ENCODE measurements at places on chromosomes 5 and 9.

- no peak for DNase-seq
Observed at GRCh38 chr5:9241479-9242305, 304.2 kb downstream of the SEMA5A start.

GRCh38 chr5:97636766-97637165 is 453.7 kb upstream of the RIOK2 start:
- DNase-seq: no peak

- no peak for DNase-seq
Observed at GRCh38 chr9:90611121-90611520, 31.5 kb downstream of the DIRAS2 start.

DNA sequence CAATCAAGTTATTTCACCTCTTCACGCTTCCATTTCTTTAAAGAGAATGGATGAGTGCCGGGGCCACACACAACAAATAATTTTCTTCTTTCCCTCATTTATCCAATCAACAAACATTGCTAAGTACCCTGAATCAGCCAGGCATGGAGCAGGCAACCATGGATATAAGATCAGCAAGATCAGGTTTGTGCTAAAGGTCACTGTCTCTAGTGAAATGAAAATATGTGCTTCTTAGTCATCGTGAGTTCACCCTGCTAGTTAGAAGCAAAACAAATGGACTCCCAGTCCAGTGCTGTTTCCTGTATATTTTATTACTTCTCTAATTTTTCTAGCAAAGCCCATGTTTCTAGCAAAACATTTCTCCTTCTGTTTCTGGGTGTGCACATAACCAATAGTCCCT is 629.2 kb downstream of the BNC2 start:
- no peak for DNase-seq

GRCh38 chr9:94791435-94791834 is 64.9 kb downstream of the AOPEP start:
- no peak for DNase-seq

- no peak for DNase-seq
Observed at GRCh38 chr5:6540111-6540827, 91.6 kb downstream of the UBE2QL1 start.

- no peak for DNase-seq
Observed at GRCh38 chr5:96244696-96245095, 188.4 kb downstream of the PCSK1 start.

GRCh38 chr5:8321272-8321671 is 452.3 kb downstream of the MTRR start:
- no peak for DNase-seq

- DNase-seq: no peak
Observed at GRCh38 chr5:137245438-137245837, 253.7 kb downstream of the SPOCK1 start.

GRCh38 chr5:1642221-1642620 is 118.5 kb upstream of the LPCAT1 start:
- DNase-seq: no peak

- no peak for DNase-seq
Observed at GRCh38 chr5:118042076-118042475, 946.3 kb downstream of the DTWD2 start.

DNA sequence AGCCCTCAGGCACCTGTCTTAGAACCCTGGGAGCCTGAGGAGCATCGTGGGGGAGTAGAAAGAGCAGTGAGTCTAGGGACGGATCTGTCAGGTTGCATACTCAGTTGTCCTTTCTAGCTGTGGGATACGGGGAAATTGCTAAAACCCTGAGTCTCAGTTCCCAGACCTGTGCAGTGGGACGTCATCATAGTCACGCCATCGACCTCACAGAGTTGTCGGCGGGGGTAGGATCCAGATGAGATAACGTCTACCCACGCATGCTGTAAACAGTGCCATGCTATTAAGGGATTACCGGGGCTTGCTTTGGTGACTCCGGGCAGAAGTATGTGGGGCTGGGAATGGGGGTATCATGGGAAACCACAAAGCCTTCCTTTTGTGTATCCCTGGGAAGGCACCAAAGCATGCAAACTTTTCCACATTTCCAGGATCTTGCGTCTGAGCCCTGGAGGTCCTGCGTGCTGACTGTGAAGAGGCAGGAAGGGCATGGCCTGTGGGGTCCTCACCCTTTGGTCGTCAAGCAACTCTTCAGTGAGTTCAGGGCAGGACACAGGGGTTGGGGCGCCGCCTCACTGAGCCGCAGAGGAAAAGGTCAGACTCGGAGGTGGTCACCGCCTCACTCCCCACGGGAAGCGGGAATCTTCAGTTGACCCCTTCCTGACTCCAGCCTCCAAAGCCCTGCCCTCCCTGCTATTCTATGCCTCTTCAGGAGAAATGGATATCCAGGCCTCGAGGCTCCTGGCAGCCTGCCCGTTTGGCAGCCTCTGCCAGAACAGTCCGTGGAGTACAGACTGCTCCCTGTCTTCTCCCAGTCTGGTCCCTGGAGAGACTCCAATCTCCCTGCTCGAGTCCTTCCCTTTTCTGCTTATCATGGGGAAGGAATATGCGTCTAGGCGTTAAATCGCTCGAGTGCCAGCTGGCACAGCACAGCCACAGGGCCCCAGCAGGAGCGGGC is 186.8 kb upstream of the KLF9 start:
- DNase-seq: peak; percentile 88

GRCh38 chr5:167786871-167787578 is 504.4 kb upstream of the WWC1 start:
- DNase-seq: no peak

DNA sequence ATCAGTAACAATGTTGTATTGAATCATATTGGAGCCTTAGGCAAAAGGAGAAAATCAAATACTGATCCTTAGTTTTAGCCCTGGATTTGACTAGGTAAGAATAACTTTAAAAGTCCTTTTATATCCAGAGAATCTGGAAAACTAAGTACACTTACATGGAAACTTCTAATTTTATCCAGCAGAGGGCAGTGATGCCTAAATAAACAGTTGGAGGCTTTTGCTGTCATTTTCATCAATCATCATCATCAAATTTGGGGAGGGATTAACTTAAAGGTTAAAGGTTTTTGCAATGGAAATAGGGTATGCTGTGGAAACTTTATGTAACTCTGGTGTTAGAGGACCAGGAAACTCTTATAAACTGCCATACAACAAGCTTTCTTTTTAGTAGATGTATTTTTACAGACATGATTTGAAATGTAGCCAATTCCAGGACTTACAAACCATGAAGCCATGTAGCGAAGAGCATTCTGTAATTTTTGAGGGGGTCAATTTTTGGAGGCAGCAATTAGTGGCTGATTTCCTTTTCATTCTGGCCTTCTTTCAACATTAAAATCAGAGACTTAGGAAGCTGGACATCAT is 112.7 kb downstream of the OSTF1 start:
- no peak for DNase-seq
